ENCODE measurements at places on chromosomes 5 and 9.
A peak's percentile ranks its signal among the peaks of the same experiment; 100 is the strongest.

GRCh38 chr9:7536310-7536939 is 263.2 kb downstream of the DMAC1 start:
- DNase-seq: peak; percentile 15

DNA sequence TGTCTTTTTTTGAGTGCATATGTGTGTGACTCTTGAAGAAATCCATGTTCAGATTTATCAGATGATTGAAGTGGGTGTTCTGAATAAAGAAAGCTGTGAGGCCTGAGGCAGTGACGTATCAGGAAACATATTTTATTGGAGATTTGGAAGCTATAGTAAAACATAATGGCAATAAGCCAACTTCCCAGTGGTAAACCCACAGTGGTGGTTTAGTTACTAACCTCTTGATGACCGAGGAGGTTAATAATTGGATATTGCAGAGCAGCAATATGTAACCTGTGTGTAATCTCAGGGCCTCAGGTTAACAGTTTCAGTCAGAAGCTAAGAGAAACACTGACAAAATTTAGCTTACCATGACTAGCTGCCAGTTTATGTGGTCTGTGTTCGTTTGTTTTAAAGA is 6.9 kb downstream of the RGMB start:
- no peak for DNase-seq

DNA sequence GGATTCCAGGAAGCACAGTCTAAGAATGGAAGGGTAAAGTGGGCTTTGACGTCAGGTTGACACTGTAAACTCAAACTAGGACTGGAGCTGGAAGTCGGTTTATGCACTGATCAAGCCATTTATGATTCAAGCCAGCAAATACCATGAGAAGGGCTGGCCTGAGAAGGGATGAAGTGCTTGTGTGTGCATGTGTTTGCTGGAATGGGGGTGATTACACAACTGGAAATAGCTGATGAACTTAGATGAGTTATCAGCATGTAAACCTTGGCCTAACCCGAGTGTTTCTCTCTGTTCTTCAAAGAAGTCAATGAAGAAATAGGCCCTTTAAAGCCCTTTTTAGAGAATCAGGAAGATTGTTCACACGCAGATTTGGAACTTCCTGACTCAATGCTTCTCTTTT is 287.6 kb downstream of the RFX3 start:
- DNase-seq: no peak

DNA sequence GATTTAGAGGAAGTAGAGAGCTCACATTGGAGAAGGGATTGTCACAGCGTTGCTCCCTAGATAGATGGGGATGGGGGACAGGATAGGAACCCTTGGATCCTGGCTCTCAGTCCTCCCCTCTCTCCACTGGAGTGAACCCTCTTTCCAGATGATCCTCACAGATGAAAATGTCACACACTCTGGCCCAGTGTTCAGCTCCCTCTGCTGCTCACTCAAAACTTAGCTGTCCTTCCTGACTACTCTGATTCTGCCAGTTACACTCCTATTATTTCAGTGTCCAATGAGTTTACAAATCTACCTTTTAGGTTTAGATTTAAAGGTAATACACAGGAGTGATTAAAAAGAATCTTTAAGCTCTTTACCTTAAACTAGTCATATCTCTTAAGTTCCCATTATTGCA is 5.8 kb upstream of the SPINK7 start:
- no peak for DNase-seq

DNA sequence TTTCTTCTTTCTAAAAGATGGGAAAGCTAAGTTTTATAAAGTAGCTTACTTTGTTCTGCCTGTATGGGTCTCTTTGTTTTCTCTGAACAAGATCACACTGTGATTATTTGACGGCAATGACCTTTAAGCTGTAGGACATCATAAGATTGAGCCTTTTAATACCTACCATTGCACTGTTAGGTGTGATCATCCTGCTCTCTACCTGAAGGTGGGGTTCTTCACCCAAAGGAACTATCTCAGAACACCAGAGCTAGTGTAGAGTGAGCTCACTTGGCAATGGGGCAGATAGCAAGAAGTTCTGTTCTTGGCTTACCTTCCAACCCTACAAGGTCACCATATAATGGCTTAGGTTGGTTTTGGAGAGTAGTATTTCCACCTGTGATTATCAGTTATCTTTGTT is 200.2 kb downstream of the SPATA31D1 start:
- no peak for DNase-seq

DNA sequence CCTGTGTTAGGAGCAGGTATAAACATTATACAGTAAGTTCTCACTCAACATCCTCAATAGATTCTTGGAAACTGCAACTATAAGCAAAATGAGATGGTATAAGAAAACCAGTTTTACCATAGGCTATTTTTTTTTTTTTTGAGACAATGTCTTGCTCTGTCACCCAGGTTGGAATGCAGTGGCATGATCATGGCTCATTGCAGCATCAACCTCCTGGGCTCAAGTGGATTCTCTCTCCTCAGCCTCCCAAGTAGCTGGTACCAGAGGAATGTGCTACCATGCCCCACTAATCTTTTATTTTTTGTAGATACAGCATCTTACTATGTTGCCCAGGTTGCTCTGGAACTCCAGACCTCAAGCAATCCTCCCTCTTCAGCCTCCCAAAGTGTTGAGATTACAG is 50.1 kb upstream of the ADRB2 start:
- no peak for DNase-seq

- DNase-seq: no peak
Observed at GRCh38 chr5:76204713-76205112, 121.5 kb downstream of the SV2C start.

- DNase-seq: peak; percentile 56
Observed at GRCh38 chr9:35526087-35526801, 36.3 kb downstream of the RUSC2 start.

DNA sequence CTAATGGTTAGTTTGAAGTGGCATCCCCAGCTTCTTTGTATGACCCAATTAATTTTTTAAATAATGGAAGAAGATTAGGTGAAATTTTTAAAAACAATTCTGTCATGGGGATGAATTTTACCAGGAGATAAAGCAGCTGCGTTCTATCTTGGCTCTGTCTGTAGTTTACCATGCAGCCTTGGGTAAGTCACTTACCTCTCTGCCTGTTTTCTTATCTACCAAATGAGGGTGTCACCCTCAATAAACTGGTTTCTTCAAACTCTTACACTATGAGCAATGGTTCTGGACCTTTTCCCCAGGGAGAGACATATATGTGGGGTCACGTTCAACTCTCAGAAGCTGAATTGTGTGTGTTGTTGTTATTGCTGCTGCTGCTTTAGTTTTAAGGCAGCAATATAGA is 71.7 kb downstream of the TEX10 start:
- DNase-seq: no peak

DNA sequence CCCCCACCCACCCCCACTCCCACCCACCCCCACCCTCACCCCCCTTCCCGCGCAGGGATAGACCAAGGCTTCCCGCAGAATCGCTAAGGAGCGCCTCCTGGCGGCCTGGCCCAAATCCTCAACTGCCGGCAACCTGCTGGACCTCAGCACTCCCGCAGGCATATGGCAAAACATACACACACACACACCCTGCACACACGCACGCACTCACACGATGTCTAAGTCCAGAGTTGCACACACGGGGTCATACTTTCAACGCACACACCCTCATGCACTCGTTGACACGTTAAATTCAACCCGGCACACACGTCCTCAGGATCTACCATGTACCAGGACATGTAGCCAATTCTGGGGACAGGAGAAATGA is 1.7 kb downstream of the CPLX2 start:
- DNase-seq: no peak

- no peak for DNase-seq
Observed at GRCh38 chr5:149714877-149715502, 15.1 kb upstream of the PPARGC1B start.

- DNase-seq: no peak
Observed at GRCh38 chr5:158985492-158985891, 114.2 kb downstream of the EBF1 start.

DNA sequence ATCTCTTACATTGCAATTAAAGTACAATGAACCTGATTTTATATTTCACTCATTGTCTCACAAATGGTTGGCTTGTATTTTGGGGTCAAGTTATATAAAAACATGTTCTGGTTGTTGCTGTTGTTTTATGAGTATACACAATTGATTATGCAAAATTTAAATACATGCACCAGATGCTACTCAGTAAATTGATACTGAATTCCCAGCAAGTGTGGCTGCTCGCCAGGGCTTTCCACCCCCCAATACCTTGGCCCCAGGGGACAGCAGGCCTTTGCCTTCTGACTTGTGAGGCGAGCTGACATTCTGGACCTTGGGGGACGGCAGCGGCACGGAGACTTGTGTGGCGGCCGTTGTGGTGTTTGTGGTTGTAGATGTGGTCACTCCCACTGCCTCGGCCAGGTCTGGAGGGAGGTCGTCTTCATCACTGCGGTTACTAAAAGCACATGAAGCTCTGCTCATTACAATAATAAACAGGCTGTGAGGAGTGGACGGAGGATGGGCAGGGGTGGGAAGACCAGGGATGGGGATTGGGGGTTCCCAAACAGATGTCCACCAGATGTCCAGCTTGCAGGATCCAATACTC is 27.0 kb upstream of the FRRS1L start:
- DNase-seq: no peak

- no peak for DNase-seq
Observed at GRCh38 chr5:130966990-130967525, 198.0 kb downstream of the HINT1 start.

DNA sequence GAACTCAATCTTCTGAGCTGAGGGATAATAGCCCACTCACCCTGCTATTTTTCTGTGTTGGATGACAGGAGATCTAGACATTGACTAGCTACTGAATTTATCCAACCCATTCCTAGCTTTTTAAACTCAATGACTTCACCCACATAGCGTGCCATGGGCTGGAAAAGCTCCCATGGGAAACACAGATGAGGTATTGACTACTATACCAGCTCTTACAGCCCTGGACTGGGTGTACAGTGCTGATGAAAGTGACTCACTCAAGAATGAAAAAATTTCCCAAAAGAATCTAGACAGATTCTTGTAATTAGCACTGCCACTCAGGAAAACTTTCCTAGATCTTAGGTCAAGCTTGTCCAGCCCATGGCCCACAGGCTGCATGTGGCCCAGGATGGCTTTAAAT is 72.7 kb upstream of the NREP start:
- peak; percentile 61 for DNase-seq

DNA sequence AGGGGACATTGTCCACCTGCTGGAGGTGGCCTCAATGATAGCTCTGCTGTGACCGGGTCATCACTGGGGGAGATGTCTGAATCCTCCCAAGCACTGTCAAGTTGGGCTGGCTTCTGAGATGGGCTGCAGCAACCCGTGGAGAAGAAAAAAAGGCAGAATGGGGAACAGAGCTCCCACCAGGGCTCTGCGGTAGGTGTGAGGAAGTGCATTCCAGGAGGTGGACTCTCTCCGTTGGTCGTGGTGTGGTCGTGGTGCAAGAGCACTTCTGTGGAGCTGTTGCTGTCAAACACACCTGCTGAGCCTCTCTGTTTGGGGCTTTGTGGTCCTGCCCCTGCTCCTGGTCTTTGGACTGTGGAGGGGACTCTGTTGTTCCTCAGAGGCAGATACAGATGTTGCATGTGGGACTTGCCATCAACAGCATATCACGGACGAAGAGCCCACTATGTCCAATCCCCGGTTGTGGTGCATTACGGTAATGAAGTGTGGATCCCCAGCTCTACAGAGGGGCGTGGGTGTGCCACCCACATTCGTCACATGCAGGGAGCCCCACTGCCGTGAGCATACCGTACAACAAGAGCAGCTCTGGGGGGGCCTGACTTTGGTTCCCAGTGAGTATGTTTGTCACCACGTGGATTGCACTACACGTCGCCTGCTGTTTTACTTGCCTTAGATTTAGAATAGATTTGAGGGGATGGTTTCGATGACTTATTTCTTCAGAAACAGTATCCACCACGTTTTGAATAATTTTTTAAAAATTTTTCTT is 36.0 kb upstream of the PITX1 start:
- DNase-seq: no peak

All from adipocyte (in vitro differentiated cells).